ENCODE measurements at places on chromosomes 16 and 17.

DNA sequence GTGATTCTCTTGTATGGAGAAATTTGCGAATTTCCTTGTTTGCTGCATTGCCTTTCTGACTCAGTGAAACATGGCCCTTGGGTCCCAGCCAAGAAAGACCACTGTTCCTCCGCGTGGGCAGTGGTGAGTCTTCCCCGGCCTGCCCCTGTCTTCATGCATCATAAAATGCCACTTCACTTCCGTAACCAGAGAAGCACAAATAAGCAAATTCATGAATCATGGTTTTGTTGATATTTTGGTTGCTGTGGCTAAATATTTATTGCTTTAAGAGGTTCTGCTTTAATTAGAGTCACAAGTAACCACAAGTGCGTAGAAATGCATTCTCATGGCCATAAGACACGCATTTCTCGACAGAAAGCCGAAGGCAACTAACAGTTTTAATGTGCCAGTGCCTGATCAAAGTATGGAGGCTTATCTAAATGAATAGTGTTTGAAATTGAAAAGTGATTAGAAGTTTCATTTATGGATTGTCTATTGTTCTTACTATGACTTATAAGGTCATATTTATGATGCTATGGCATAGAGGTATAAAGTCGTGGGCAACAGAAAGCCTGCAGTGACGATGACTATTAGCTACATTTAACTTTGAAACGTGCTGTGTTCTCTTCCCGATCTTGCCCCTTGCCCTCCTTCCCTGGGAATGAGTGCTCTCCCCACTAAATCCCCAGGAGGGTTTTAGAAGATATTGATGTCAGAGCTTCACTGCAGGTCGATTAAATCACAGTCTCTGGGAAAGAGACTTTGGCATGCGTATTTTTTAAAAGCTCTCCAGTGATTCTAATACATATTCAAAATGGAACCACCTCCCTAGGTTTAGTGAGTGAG lies 76.0 kb downstream of the WIPI1 start:
- DNase-seq = no peak

DNA sequence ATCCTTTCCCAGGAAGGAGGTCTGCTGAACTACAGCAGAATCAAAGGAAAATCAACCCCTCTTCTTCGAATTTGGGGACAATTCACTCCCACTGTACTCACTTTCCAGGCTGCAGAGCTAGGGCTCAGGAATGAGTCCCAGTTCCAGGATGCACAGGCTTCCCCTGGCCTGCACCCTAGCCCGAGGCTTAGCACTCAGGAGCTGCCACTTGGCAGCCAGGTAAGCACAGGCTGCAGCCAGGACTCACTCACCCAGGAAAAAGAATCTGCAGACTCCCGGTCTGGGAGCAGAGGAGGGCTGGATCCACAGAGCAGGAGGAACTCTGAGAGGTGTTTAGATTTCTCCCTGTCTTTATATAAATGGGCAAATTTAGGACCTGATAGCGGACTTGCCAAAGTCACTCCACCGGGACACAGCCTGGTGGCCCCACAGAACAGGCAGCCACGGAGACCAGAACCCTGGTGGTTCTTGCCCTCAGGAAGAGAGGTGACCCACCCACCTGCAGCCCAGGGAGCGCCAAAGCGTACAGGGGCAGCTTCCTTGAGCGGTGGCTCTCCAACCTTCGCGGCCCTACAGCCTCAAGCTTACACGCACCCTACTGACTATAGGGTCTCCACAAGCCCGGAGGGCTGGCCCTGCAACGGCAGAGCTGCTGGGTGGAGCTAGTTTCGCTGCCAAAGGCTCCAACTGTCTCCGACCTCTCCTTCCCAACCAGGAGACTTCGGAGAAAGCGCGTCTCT lies 4.8 kb downstream of the CBLN1 start:
- no peak for DNase-seq

GRCh38 chr17:47685556-47686275 lies 8.2 kb upstream of the TBKBP1 start:
- DNase-seq = no peak

DNA sequence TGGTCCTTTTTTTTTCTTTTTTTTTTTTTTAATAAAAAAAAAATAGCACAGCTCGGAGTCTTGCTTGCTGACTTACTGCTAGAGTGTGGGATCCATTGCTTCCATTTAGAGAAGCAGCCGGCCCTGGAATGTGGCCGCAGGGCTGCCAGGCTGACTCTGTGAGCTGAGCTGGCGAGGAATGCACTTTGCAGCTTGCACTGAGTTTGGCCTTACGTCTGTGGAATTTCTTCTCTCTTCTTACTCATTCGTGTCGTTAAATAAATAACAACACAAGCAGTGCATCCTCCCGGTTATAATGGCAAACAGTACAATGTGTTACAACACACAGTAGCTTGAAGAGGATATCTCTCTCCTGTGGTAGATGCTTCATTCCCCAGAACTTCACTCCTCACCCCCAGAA lies 69.2 kb downstream of the PRKCB start:
- no peak for DNase-seq

- DNase-seq = no peak
Measured at GRCh38 chr16:1197237-1197866, 27.7 kb downstream of the TPSG1 start.

GRCh38 chr16:22693638-22694340 lies 120.2 kb upstream of the HS3ST2 start:
- DNase-seq = no peak

GRCh38 chr17:80307994-80308691 lies 47.5 kb downstream of the RNF213 start:
- no peak for DNase-seq

- no peak for DNase-seq
Measured at GRCh38 chr16:9761870-9762269, 420.4 kb downstream of the GRIN2A start.

- no peak for DNase-seq
Measured at GRCh38 chr17:44241106-44241624, 21.7 kb upstream of the UBTF start.

DNA sequence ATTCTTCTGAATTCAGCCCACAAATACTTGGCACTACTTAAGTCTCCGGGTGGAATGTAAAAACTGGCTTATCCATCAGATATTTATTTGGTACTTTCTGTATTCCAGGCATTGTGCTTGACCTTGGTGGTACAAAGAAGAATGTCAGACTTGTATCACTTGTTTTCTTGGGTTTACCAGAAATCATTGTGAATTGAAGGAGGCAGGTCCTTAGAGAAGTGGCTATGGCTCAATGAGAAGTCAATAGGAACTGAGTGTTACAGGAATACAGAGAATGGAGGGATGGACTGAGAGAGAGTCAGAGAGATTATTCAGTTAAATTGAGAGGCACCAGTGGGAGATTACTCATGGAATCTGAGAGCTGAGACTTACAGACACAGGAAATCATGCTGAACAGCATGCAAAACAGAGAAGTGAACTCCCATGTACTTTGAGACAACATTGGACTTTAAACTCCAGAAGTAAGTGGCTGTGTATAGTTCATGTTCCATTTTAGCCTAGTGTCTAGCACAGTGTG lies 704.1 kb downstream of the CDH11 start:
- DNase-seq = no peak

GRCh38 chr16:28491230-28491969 lies 474 bp downstream of the CLN3 start:
- DNase-seq = no peak

- no peak for DNase-seq
Measured at GRCh38 chr17:33976831-33977230, 278.3 kb upstream of the CCL2 start.

DNA sequence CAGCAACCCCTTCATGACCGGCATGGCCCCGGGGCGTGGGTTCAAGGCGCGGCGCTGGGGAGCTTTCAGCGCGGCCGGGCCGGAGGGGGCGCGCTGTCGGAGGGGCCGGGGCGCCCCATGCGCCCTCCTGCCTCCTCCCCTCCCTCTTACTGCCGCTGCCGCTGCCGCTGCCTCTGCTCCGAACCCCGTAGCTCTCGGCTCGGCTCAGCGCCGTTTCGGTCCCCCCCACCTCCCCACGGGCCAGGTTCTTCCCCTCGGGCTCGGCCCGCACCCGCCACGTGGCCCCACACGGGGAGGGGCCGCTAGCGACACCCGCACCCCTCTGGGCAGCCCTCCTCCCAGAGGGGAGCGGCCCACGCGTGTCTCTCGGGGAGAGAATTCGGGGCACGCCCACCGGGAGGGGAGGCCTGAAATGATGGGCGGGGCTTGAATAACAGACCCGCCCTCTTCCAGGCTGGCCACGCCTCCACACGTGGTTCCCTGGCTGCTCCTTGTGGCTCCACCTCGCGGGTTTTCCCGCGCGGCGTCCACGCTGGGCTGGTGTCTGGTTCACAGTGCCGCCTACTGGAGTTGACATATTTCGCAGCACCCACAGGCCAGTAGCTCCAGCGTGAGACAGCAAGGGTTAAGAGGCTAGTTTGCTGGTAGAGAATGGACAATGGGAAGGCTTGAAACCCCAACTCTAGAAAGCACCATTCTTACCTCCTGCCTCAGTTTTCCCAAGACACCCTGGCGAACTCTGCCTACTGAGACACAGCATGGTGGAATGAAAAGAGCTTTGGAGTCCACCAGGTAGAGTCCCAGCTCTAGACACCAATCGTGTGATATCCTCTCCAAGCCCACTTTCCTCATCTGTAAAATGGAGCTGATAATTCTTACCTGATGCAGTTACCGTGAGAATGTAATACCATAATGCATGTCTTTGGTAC lies at the start of gene KCNH4:
Gene KCNH4 (minus strand): TSS at position 221 of the 929 bp plus-strand sequence. CDS start 197 bp downstream, at position 24.
- DNase-seq = peak; percentile 74

GRCh38 chr17:33572615-33573014 lies 279.5 kb upstream of the ASIC2 start:
- DNase-seq = no peak

GRCh38 chr16:89499767-89500166 lies 8.4 kb upstream of the SPG7 start:
- no peak for DNase-seq

- no peak for DNase-seq
Measured at GRCh38 chr16:1820946-1821290, 5.7 kb downstream of the HAGH start.

DNA sequence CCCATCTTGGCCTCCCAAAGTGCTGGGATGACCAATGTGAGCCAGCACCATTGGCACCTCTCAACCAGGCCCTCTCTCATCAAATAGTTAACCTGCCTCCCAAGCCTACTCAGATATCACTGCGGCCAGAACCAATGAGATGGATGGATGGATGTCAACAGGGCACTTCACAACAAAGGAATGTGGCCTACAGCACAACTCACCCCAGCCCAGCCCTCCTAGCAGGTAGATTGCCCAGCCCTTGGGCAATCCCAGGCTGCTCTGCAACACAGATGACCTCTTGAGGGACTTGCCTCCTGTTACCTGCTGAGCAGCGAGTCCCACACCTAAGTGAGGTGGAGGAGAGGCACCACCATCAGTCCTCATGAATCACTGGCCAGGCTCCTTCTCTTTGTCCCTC lies 22.6 kb upstream of the KIFC3 start:
- no peak for DNase-seq

GRCh38 chr16:77327717-77328116 lies 107.1 kb downstream of the ADAMTS18 start:
- no peak for DNase-seq

GRCh38 chr16:57810197-57811031 lies 8.1 kb upstream of the KIFC3 start:
- DNase-seq = no peak

- DNase-seq = no peak
Measured at GRCh38 chr17:10305398-10305797, 67.4 kb downstream of the MYH13 start.

DNA sequence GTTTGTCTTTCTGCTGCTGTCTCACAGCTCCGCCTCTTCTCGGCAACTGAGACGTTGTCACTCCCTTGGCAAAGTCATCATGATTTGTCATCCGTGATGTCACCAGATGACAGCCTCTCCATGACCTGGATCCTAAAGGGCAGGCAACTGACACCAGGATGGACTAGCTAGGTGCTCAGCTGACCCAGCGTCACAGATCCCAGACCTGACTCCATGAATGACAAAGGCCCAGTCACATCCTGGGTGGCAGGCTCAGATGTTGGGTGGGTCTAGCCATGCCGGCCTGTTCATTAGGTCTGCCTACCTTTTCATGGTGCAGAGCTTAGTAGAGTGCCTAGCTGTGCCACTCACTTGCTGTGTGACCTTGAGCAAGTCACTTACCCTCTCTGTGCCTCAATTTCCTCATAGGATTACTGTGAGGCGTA lies 3.8 kb upstream of the TMEM238L start:
- DNase-seq = no peak

DNA sequence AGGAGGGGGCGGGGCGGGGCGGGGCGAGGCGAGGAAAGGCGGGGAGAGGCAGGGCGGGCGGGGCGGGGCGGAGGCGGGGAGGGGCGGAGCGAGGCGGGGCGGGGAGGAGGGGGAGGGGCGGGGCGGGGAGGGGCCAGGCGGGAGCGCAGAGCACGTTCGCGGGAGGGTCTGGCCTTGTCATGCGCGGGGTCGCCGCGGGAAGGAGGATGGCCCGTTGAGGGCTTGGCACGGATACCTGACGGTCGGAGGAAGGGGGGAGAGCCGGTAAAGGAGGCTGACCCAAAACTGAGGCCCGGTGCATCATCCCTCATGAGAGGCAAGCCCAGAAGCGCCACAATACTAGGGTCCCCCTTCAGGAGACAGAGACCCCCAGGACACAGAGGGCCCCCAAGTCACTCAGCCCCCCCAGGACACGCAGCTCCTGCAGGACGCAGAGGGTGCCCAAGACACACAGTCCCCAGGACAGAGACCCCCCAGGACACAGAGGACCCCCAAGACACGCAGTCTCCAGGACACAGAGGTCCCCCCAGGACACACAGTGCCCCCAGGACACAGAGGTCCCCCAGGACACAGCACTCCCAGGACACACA lies 593 bp upstream of the WDR45B start:
- DNase-seq = peak; percentile 72

DNA sequence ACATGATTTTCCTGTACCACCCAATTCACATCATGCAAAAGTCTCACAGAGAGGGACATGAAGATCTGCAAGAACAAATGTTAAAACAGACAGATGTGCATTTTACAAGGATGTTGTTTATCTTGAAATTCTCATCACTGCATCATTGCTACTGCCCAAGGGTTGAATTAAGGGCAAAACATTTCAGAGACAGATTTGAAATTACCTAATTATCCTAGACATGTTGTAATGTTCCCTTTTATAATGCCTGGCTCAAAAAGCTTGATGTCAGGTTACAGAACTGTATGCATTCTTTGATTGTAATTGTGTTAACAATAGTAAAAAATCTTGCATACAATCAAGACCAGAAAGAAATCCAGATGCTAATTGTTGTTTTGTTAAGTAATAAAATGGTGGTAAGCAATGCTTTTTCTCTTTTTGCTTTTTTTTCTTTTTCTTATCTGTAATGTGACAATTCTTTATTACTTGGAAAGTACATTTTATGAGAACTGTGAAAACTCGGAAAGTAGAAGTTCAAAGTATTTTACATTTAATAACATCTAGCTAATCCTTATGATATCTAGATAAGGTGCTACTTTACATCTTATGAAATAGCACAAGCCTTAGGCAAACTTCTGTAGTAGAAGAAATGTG lies 3.6 kb upstream of the DUSP14 start:
- no peak for DNase-seq

- DNase-seq = no peak
Measured at GRCh38 chr17:2194889-2195335, 108.7 kb downstream of the SMG6 start.

DNA sequence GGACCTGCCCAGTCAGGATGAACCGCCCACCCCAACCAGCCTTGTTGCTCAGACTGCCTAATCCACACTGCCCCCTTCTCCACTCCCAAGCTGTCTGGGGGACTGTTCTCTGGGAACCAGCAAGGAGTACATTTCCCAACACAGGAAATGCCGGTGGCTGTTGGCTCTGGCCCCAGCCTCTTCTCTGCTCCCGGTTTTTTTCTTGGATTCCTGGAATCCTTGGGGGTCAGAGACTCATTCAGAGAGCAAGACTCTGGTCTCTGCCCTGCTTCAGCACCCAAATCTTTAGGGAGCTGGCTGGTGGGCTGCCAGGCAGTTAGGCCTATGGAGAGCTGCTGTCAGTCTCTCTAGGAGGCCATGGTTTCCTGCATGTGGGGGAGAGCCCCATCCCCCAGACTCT lies 10.8 kb upstream of the MTMR4 start:
- DNase-seq = no peak
